ENCODE measurements at places on chromosomes 5 and 9. TPM values are rescaled to one million over a fixed set of nuclear protein-coding genes. Genes with fewer than 3 reads are reported as not detected.

Gene GABRA6
- not detected for total RNA-seq

DNA sequence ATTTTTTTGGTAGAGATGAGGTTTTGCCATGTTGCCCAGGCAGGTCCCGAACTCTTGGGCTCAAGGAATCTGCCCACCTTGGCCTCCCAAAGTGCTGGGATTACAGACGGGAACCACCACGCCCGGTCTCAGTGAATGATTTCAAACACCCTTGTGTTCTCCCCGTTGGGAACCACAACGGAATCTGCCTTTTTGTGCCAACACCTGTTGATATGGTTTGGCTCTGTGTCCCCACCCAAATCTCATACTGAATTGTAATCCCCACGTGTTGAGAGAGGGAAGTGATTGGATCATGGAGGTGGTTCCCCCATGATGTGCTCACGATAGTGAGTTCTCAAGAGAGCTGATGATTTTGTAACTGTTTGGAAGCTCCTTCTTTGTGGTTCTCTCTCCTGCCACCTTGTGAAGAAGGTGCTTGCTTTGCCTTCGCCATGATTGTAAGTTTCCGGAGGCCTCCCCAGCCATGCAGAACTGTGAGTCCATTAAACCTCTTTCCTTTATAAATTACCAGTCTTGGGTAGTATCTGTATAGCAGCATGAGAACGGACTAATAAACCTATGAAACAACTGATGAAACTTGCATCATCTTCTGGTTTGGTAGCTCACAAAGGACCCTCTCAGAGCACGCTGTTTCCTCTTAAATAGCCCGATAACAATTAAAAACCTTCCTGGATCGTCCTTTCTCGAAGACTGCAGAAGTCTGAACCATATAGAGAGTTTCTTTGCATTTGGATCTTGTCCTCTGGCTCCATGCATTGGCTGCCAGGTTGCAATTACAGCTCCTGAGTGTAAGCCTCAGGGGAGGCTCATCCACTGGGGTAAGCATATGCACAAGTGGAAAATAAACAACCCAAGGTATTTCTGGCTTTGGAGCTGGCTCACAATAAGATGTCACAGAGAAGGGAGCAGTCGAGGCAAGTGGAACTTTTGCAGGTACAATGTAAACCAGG, 91.5 kb downstream of the SPRY4 start:
- no peak for DNase-seq

GRCh38 chr5:80249901-80250300, 5.9 kb downstream of the SERINC5 start:
- no peak for DNase-seq

- DNase-seq, result no peak
Observed at GRCh38 chr5:1021136-1021968, 12.8 kb downstream of the NKD2 start.

- DNase-seq, result no peak
Observed at GRCh38 chr5:32277798-32278197, 34.9 kb downstream of the MTMR12 start.

- no peak for DNase-seq
Observed at GRCh38 chr5:23026252-23027170, 173.4 kb upstream of the CDH12 start.

GRCh38 chr5:17379100-17379951, 118.7 kb upstream of the TAF11L2 start:
- no peak for DNase-seq

Gene MYMK
- not detected for total RNA-seq

DNA sequence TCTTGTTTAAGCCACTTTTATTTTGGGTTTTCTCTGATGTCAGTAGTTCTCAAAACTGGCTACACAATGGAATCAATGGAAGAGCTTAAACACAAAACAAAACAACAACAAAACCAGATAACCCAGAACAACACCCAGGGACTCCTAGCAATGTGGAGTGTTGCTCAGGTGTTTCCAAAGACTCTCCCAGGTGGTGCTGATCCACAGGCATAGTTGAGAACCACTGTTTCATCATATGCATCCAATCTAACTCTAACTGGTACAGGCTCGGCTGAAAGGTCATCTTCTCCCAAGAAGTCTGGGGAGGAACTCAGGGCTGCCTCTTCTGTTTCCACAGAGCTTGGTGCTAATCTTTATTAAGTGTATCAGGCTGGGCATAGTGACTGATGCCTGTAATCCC, 5.4 kb upstream of the ALDH1B1 start:
- no peak for DNase-seq
